Osteoblast (primary cell): ENCODE measurements at places on chromosomes 6 and 20. TPM values are rescaled to one million over a fixed set of nuclear protein-coding genes. Genes with fewer than 3 reads are reported as not detected.

GRCh38 chr6:144935661-144936060 is 650.5 kb downstream of the UTRN start:
- no peak for DNase-seq

Gene HCRTR2
- total RNA-seq, result under 0.01 TPM in 1 of 2 replicates, not detected in the other

DNA sequence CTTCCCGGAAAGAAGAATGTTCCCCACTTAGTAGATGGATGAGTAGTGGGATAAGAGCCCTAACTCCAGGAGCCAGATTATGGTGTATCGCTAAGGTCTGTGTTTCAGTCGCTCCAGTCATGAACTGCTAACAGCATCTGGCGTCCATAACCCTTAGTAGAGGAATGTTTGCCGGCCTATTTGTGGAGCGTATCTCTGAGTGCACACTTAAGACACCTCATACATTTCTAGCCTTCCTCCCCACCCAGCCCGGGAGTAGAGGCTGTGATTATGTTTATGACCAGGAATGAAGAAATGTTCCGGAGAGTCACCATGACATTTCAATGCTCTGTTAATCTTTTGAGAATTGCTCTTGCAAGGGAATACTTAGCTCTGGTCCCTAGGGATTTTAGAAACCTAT is 251.1 kb upstream of the SOX4 start:
- DNase-seq, result no peak

DNA sequence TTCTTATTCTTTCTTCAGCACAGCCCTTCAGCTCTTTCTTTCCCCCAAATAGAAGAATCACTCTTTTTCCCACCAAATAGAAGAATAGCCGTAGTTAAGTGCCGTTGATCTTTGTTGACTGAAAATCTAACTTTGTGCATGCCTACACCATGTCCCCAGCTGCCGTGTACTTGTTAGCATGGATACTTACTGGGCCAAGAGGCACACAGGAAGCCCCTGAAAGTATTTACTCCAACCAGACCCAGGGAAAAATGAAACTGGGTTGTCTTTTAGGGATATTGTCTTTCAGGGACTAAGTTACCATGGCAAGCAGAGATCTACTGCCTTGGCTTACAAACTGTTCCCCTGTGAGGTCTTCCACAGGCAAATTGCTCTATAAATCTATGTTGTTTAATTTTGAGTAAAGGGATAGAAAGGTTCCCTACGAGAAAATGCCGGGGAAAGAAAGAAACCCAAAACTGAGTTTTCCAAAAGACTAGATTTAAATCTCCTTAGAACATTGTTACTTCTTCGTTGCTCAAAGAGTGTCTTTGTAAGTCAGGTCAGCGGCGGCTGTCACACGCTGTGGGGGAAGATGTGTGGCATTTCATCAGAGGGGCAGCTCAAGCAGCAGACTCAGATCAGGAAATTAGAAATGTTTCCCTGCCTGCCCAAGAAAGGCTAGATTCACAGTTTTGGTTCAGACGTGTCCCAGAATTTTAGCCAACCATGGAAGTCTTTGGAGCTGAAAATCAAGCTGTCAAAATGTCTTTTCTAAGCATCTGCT is 188.2 kb upstream of the PRND start:
- peak; percentile 43 for DNase-seq

DNA sequence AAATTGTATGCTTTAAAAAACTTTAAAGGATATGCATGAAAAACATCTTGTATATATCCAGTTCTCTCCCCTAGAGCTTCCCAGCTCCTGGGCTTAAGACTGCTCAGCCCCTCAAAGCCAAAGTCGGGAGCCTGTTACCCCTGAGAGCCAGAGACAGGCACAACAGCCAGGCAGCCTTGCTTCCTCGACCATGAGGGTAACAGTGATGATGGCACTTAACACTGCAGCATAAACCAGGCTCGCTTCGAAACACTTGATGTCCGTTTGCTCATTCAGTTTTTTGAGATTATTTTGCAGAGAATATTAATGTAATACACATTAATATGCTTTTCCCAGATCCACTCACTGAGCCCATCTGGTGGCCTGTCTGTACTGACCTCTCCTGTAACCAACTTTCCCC is 47.2 kb downstream of the RPP40 start:
- peak; percentile 73 for DNase-seq

DNA sequence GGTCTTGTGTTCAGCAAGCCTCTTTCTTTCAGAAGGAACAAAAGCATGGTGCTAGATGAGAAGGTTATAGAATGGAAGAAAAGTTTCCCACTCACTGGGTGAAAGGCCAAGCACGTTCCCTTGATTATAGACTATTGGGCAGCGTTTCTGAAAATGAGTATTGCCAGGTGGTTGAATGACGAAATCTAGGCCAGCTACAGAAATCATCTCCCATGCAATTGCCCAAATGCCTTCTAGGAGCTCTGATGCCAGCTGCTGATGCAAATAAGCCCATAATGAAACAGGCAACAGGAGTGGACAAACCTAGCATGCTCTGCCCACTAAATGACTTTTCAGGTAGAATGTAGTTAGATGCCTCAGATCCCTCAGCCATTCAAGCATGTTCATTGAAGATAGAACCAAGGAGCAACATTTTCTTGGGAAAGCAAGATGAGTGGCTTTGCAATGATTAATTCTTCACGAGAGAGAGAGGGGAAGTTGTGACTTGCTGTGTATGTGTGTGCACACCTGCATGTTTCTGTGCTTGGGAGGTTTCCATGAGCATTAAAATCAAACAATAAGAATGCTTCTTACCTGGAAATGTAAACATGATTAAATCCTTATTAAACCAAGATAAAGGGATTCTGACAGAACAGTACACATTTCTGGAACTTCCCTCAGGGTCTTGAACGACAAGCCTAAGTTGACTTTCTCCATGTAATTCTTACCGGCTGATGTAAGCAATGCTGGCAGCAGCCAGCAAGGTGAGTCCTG is 43.6 kb downstream of the ADTRP start:
- no peak for DNase-seq

Gene GDAP1L1
- total RNA-seq, result 0.72 TPM in 1 of 2 replicates, not detected in the other

Gene ISM1
- total RNA-seq, result 4.0 and 8.3 TPM in 2 replicates

GRCh38 chr6:15926256-15926655 is 202.6 kb upstream of the MYLIP start:
- DNase-seq, result no peak

DNA sequence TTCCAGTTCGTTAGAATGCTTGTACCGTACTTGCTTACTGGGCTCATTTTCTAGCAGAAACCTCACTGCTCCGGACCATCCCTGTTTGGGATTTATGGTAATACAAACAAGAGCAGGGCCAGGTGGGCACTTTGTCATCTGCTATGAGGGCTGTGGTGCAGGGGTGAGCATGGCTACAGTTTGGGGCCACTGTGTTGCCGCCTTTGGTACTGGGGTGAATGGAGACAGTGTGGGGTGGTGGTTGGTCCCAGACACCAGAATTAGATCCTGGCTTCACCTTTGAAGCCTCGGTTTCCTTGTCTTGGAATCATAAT is 95.0 kb downstream of the TOX2 start:
- DNase-seq, result no peak

DNA sequence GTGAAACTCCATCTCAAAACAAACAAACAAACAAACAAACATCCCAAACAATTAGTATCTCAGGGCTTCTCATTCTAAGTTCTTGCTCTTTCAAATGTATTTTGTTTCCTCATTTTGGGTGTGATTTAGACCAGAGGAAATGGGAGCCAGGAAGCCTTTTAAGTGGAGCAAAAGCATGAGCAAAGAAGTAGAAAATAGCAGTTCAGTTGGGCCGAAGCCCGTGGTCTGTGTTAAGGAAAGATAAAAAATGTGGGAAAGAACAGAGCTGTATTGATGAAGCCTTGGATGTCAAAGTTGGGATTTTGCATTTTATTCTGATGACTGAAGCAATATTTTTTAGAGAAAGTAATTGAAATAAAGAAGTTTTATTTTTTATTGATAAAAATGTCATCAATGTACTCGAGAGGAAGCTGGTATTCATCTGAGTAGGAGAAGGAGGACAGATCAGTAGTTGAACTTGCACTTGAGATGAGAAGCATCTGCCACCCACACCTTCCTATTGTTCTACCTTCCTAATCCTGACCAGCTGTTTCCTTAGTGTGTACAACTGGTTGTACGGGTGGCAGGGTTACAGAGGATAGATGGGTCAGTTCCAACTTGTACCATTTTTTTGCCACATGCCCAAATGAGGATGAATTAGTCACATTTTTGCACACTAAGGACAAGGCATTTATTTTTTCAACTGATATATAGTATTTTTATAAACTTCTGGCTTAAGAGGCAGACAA is 56.1 kb downstream of the KIAA0408 start:
- no peak for DNase-seq

GRCh38 chr6:56521454-56521853 is 121.2 kb downstream of the DST start:
- no peak for DNase-seq

DNA sequence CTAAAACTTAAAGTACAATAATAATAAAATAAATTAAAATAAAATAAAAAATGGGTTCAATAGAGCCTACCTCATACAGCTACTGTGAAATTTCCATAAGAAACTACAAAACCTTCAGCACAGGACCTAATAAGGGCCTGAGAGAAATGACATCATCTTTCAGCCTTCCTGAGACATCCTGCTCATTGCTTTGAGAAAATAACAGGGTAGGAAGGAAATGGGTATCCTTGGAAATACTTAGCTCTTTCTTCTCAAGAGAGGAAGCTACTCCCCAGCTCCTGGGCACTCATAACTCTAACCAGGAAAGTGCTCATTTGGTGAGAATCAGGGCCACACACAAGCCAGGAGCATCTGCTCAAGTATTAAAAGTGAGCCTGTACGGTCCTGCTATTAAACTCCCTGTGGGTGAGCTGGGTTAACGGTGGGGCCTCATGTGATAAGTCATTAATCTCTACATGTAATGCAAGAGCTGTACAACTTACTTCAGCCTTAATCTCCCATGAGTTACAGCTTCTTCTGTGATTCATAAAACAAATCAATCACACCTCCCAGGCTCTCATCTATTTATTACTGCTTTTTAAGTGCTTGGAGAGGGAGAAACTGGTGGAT is 141.4 kb downstream of the MAFB start:
- DNase-seq, result no peak

DNA sequence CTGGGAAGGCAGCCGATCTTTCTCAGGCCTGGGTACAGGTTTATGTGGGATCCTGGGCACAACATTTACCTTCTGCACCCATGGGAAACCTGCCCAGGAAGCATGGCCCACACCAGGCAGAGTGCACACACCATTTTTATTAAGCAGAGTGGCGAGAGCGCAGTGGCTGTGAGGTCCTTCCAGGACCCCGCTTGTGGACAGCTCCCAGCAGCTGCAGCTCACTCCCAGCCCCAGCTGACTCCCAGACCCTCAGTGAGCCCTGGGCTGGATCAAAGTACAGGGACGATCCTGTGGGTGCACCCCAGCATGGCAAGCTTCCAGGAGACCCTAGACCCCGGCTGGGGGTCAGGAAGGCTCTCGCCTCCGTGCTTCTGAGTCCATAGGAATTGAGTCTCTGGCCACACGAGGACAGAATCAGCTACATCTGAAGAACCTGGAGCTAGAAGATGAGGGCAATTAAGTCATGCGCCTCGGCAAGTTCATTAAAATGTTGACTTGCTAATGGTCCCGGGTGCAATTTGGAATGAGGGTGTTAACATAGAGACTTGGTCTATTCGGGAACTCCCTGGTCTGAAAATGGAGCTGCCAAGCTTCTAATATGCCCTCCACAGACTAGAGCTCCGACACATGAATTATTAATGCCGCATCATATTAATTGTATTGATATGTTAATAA is 65.4 kb upstream of the SLCO4A1 start:
- DNase-seq, result peak; percentile 96

GRCh38 chr6:81720427-81720826 is 32.1 kb downstream of the TENT5A start:
- DNase-seq, result no peak

- DNase-seq, result no peak
These were observed 27.9 kb upstream of the TSPYL1 start for GRCh38 chr6:116307633-116308032.

Gene TGM3
- not detected in 2 replicates for total RNA-seq

- no peak for DNase-seq
These were observed 39.0 kb upstream of the NEDD9 start for GRCh38 chr6:11271228-11272020.

Gene PNLDC1
- 0.29 TPM in 1 of 2 replicates, not detected in the other for total RNA-seq

- DNase-seq, result no peak
These were observed 41.9 kb upstream of the ADGRF5 start for GRCh38 chr6:46963626-46964025.

DNA sequence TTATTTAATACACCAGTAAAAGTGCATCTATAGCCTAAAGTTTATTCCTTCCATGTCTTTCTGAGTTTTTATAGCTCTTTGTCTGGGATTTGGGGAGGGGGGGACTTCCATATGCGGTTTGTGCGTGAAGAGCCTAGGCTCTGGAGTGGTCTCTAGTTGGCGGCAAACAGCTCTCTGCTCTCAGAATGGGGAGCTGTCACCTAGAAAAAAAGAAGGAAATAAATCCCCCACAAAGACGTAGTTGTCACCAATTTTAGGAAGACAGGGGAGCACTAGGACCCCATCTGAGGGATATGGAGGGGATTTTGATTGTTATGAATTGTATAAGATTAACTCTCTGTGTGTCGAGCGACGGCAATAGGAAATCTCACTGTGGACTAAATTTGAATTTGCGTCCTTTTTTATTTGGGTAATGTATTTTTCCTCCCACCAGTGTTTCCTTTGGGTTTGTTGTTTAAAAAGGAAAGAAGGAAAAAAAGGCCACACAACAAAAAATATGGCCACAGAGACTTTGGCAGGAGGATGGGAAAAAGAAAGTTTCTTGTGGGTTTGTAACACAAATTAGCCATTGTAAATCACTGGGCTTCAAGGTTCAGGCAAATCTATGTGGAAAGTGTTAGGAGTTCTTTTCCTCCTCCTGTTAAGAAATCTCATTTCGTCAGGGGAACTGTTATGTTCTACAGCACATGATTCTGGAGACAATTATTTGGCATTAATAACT is 7.4 kb downstream of the POU3F2 start:
- peak; percentile 46 for DNase-seq

Gene OTOR
- not detected in 2 replicates for total RNA-seq

- no peak for DNase-seq
These were observed 19.4 kb upstream of the CST3 start for GRCh38 chr20:23657202-23657601.

DNA sequence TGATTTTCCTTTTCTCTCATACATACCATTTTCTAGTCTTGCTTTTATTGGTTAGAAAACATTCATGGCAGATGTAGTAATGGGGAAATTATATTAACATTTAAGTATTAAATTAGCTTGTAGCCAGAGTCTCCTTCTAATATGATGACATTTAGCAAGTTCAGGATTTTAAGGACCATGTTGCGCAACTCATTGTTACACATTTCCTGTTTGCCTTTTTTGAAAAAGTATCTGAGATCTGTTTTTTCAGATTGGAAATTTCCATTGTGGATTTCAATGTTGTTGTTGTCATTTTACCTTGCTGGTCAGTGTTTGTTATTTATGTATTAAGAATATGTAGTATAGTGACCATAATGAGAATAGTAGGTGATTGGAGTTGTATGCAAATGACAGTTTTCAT is 38.7 kb downstream of the CDKAL1 start:
- DNase-seq, result no peak

GRCh38 chr20:17650301-17651128 is 31.5 kb downstream of the RRBP1 start:
- peak; percentile 62 for DNase-seq

Gene TTI1
- total RNA-seq, result 14.4 and 14.8 TPM in 2 replicates
